ENCODE measurements at places on chromosomes 11 and 22.

- DNase-seq, result no peak
Observed at GRCh38 chr11:125449565-125449964, 46.5 kb downstream of the FEZ1 start.

DNA sequence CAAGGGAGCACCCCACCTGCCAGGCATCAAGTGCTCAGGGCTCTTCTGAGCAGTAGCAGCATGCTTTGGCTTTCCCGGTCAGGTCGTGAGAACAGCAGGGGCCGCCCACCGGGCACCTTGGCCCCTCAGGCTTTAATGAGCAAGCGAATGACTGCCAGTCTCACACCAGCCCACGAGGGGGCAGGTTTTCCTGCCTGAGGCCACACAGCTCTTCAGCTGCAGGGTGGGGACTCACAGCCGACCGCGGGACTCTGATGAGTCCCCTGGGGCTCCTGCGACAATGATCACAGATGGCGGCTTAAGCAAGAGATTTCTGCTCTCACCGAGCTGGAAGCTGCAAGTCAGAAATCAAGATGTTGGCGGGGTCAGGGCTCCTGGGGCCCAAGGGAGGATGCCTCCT lies 14.3 kb upstream of the FGF19 start:
- no peak for DNase-seq

- no peak for DNase-seq
Observed at GRCh38 chr11:78251083-78251775, 62.5 kb downstream of the USP35 start.

DNA sequence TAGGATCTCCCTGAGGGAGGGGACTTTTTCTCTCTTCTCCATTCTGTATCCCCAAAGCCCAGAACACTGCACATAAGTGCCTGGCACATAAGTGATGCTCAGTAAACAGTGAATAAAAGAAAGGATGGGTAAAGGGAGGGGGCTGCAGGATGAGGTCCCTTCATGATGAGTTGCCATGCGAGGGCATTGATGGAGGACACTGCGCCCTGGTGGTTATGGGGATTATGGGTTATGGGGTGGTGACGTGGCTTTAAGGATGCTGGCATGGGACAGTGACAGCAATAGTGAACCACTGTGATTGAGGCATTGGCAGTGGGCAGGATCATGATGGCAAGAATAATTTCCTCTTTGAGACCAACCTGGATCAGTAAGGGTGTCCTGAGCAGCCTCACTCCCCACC lies 43.9 kb upstream of the LRRC32 start:
- no peak for DNase-seq

DNA sequence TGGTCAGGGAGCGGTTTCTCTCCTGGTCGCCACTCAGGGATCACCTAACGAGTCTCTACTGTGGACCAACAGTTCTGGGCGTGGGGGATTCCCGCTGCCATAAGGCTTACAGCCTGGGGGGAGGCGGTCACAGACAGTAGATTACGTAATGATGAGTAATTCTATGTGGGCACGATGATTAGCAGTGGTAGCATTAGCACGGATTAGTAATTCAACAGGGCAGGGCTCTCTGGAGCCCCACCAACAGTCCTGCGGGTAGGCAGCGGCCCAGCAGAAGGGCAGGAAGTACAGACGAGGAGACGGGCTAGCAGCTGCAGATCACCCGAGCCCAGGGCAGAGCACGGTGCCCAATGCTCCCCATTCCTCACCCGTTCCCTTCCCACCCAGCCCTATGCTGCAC lies 3.6 kb downstream of the SHISAL1 start:
- DNase-seq, result no peak
